Activated T-helper 2 cell treated with anti-CD3 and anti-CD28 coated beads, Interferon-gamma antibody, Interleukin-2, Interleukin-4, amounts not matched to agents 10 μg/mL and 5 μg/mL and 100 μg/mL, durations not matched to agents 14 hours and 24 hours and 36 hours (primary cell): ENCODE measurements at places on chromosomes 6 and 20. TPM values are rescaled to one million over a fixed set of nuclear protein-coding genes. Genes with fewer than 3 reads are reported as not detected.

DNA sequence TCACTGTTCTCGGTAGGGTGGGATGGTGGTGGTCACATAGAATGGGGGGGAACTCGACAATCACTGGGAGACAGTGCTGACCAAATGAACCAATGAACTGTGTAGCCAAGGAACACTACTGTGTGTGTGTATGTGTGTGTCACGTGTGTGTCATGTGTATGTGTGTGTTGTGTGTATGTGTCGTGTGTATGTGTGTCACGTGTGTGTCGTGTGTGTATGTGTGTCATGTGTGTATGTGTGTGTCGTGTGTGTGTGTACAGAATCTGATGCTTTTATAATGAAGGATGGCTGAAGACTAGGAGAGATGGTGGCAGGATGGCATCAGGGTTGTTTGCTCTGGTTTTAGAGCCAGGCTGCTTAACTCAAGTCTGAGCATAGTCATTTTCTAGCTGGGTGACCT lies 99.1 kb upstream of the DUSP22 start:
- no peak for DNase-seq

GRCh38 chr6:116445102-116445501 lies 16.1 kb upstream of the CALHM6 start:
- DNase-seq, result no peak

GRCh38 chr6:69416776-69417175 lies 380.0 kb downstream of the LMBRD1 start:
- DNase-seq, result no peak

GRCh38 chr6:120489941-120490340 lies 844.3 kb downstream of the TBC1D32 start:
- no peak for DNase-seq

GRCh38 chr20:3894796-3895195 lies 5.6 kb downstream of the PANK2 start:
- DNase-seq, result no peak

Gene MEI4
- not detected in 2 replicates for total RNA-seq

DNA sequence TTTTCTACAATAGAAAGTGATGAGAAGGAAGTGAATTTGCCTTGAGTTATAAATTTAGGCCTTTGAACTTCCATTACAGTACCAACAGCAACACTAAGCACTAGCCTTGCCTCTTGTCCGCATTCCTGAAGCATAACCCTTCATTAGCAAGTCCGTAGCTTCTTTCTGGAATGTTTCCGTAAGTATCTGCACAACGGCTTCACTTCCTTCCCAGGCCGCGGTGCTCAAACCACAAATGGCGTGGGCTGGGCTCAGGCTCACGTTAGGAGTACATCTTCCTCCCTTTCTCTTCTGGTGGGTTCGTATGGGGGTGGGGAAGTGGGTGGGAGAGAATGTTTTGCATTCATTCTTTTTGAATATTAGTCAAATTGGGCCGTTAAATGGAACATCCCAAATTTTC lies 193.8 kb upstream of the SNX9 start:
- no peak for DNase-seq

GRCh38 chr6:81999270-81999669 lies 246.8 kb upstream of the TENT5A start:
- no peak for DNase-seq

GRCh38 chr6:40536442-40536841 lies 50.7 kb downstream of the LRFN2 start:
- DNase-seq, result no peak

DNA sequence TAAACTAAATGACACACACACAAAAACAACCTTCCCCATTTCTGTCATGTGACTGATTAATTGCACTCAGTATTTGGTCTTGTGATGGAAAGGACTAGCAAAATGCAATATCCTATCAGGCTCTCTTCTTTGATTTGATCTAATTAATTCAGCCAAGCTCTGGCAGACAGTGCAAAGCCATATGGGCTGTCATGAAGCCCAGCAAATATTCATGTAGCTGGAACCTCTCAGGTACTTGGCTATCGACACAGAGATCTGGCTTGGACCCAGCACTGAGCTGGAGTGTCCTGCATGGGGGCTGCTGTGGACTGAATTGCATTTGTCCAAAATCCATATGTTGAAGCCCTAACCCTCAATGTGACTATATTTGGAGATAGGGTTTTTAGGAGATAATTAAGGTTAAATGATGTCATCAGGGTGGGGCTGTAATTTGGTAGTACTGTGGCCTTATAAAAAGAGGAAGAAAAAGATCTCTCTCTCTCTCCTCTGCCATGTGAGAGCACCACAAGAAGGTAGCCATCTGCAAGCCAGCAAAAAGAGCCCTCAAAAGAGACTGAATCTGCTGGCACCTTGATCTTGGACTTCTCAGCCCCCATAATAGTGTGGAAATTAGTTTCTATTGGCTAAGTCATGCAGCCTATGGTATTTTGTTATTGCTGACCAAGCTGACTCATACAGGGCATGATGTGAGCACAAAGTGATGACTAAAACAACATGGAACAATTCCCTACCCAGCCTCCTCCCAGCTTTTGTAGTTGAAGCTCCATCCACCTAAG lies 77.1 kb downstream of the STMND1 start:
- no peak for DNase-seq

Gene RBCK1
- total RNA-seq, result 112 and 118 TPM in 2 replicates

DNA sequence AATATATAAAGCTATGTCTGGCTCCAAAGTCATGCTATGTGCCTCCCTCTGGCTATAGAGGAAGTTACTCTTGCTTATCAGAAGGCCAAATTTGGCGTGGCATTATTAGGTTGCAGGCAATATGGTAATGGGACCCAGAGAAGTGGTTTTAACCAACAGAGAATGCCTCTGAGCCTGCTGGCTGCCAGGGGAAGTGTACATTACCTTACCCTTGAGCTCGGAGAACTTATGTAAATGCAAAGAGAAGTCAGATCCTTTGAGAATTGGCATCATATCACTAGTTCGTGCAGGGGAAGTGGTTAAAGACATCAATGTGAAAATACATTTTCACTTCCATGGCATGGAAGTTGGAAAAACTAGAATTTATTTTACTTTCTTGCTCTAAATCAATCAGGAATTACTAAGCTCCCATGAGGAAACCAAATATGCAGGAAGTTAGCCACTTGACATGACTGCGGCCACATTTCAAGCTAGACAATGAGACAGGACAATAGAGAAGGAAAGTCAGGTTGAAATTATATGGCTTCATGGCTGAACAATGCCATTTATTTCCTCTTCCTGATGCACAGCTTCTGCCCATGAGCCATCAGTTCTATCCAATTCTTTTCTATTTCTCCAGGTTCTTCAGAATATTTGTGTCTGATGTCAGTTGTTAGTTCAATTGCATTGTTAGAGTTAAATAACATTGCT lies 134.0 kb upstream of the PHACTR1 start:
- no peak for DNase-seq

- no peak for DNase-seq
These were observed 44.0 kb downstream of the PANK2 start for GRCh38 chr20:3933218-3933617.

GRCh38 chr20:6685181-6685582 lies 82.3 kb upstream of the BMP2 start:
- DNase-seq, result no peak

- DNase-seq, result no peak
These were observed 7.7 kb upstream of the SMIM13 start for GRCh38 chr6:11085758-11086435.

GRCh38 chr6:114008331-114008730 lies 37.4 kb upstream of the HDAC2 start:
- no peak for DNase-seq
